Stimulated activated CD4-positive, alpha-beta T cell treated with anti-CD3 and anti-CD28 coated beads, Interleukin-1b, Interleukin-23, amount 100 ng/mL, for 24 hours (primary cell): ENCODE measurements at places on chromosomes 16 and 17.

GRCh38 chr17:81233316-81233715 is 5.5 kb downstream of the TEPSIN start:
- no peak for DNase-seq

GRCh38 chr16:28112908-28113307 is 49.4 kb upstream of the GSG1L start:
- DNase-seq = no peak

DNA sequence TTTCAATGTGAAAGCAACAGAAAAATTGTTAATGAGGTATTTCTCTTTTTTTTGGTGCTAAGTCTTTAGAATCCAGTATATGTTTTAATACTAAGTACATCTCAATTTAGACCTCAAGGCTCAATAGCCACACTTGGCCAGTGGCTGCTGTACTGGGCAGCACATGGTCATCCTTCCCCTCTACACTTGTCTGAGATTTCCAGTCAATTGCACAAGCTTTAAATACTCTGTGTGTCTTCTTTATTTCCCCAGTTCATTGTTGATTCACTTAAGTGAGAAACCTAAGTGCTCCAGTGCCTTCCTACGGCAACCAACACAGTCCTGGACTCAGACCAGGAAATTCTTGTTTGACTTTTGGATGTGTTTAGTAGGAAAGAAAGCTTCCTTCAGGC is 62.2 kb downstream of the TNRC6C start:
- no peak for DNase-seq

DNA sequence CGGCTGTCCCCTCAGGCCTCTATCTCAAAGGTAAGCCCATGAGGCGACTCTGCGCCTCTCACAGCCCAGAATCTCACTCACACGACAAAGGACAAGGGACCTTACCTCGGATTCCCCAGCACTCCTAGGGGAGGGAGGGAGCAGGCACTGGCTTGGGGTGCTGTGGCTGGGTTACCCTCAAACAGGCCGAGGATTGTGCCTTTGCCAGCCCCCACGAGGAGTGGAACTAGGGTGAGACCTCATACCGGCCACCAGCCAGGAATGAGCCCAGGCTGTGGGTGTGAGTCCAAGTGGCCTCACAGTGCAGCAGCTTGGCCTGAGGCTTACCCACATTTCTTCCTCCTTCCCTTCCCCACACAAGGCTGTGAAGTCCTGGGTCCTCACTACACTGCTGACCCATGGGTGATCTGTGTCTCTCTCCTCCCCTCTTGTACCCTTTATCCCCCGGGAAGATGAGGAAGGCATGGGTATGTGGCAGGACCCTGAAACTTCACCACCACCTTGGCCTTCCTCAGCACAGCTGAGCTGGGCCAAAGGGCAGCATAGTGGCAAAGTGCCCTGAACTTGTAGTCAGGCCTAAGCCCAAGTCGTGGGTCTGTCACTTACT is 5.9 kb downstream of the PROCA1 start:
- DNase-seq = no peak
